ENCODE measurements at places on chromosomes 5 and 9.

DNA sequence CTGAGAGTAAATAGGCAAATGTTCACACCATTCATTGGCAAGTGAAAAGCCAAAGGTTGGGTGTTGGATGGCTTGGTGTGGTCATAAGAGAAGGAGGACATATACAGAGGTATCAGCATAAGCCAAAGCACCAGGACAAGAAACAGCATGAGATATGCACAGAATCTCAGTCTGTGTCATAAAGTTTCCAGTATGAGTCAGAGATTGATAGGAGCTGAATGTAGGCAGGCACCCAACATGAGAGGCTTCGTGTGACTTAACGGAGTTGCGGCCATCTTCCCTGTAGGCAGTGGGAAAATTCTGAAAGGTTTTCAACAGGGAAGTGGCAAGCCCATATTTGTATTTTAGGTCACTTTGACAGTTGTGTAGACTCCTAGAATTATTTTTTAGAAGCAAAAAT lies 54.5 kb downstream of the SNCAIP start:
- DNase-seq: no peak

DNA sequence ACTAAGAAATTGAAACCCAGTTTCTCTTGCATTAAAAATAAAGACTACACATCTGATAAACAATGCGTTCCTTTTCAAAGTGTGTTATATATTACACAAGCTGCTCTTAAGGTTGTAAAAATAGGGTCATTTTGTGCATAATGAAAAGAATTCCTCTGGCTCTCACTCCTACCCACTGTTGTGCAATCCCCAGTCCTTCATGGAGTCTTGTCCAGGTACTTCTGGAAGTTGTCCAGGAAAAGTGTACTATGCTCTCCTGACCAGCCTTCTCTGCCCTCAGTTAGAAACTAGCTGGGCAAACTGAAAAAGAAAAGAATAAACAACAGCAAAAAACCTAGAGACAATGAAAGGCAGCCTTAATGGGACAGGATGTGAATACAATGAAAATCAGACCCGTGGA lies 345.5 kb upstream of the PAPPA start:
- no peak for DNase-seq

DNA sequence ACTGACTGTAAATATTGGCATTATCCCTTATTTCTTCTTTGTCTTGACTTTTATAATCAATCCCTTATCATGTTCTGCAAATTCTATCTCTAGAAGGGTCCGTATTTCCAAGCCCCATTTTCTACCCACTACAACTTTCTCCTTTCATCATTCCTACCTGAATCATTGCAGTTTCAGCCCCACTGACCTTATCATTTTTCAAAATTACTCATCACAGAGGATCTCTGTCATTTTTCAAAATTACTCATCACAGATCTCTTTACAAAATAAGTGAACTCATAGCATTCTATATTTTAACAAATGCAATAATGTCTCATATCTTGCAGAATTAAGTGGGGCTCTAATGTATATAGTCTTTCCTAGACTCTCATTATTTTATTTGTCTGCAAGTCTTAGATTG lies 256.9 kb upstream of the COX7C start:
- DNase-seq: no peak

DNA sequence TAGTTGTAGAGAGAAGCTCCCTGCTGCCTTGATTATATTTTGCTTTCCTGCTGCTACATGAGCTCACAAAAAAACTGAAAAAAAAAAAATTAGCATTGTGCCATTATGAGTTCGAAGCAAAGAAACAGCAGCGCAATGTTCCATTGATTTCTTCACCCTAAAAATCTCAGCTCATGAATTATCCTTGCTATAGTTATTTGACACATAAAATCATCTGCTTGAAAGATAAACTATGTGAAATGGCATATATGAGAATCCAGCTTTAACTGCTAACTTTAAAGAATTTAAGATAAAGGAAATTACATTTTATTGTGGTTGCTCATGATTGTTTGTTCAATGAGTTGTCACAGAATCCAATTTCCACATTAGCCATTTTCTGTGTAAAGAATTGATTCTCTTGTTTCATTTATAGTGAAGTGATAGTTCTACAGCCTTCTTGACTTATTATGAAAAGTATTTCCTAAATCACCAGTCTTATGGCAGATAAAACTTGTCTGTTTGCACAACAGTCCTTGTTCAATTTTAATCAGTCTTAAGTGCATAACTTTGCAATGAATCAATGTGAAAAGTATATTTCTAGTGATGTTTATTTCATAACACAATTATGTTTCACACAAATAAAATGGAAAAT lies 1275.0 kb upstream of the CDH9 start:
- DNase-seq: no peak

GRCh38 chr9:120386390-120387131 lies 193.4 kb downstream of the CDK5RAP2 start:
- peak; percentile 53 for DNase-seq

DNA sequence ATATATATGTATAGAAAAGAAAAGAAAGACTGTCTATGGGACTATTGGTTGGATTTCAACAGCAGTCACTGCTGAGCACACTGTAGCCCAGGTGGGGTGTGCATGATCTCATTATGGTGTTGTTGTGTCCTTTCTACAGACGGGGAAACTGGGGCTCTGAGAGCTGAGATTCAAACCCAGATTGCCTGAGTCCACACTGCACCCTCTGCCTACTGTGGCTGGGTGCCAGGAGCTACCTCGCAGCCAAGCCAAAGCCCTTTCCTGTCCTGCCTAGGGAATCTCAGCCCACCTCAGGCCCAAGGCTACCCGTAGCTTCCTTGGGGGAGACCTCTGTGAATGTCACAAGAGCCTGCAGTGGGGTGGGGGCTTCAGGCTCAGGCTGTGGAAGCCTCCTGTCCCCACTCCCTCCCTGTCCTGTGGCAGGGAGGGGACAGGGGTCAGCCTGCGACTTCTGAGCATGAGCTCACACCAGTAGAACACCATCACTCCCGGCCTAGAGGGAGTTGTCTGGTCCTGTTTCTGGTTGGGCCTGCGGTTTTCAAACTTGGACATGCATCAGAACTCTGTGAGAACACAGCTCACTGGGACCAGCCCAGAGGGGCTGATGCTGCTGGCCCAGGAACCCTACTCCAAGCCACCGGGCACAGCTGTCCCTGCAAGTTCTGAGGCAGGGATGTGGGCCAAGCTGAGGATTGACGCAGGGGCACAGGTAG lies 7.9 kb upstream of the NINJ1 start:
- no peak for DNase-seq

DNA sequence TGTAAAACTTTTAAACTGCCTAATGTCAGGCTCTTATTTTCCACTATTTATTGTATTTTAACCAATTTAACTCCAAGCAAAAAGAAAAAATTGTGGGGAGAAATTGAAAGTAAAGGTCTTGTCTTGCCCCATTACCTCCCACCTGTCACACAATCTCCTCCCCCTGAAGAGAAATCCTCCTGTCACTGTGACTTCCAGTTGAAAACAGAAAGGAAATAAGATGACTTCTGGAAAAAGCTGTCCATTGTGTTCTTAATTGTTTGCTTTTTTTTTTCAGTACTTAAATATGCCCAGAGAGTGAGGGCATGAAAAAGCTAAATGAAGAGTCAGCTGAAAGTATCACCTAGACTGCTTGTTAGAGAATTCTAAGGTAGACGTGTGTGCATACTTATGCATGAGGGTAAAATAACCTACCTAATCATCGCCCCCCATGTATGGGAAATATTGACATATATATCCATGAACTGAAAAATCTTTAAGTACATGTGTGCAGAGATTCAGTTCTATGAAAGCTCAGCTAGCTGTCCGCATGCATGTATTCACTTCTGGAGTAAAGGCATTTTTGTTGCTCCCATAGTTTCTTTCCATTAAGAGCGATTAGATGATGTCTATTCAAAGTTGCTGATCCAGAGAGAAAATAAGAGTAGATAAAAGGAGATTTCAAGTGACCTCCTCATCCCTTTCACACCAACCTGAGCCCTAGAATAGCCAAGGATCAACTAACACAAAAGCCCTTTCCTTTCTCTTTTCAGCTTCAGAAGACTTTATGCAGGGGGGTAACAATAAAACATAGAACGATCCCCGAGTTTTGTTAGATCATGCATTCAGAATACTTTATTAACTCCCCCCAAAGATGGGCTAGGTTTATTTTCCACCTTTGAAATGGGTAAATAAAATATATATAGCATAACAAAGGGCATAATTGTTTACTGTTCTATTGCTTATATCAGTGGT lies 5.3 kb downstream of the NR2F1-AS1 start:
- no peak for DNase-seq

DNA sequence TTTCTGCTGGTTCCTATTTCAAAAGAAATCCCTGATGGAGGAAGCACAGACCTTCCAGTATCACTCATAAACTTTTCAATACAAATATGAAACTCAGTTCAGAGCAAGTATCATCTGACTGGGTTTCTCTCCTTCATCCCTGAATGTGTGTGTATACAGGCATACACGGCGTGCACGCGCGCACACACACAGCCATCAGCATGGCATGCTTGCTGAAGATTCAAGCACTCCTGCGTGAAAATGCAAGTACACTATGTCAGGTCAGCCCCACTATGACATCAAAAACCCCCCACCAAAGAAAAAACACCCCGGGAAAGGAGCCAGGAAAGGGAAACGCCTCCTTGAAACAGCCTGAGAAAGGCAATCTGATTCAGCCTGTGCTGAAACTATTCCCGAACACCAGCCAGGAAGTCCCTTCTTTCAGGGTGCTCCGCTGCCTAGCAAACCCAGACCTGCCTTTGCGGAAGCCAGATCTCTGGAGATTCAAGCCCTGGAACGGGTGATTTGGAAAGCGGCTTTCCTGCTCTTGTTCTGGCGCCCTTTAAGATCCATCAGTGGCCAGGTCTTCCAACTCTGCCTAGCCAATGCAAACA lies 831 bp downstream of the KLHL3 start:
- peak; percentile 55 for DNase-seq

DNA sequence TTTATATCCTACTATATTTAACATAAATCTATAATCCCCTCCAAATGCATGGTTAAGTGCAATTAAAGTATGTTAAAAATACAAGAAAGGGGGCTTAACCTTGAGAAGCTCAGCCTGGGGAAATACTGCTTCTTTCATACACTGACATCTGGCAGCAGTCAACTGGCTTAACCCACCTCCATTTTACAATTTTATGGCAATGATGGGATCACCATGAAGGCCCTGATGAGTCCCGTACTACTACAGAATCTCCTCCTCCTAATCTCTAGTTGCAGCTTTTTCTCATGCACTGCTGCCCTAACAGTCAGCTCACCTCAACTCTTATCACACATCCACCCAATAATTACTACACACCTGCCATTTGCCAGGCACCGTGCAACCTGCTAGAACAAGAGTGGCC lies 40.9 kb downstream of the ZNF608 start:
- DNase-seq: peak; percentile 5

GRCh38 chr9:127846443-127847177 lies 7.8 kb downstream of the ENG start:
- no peak for DNase-seq

DNA sequence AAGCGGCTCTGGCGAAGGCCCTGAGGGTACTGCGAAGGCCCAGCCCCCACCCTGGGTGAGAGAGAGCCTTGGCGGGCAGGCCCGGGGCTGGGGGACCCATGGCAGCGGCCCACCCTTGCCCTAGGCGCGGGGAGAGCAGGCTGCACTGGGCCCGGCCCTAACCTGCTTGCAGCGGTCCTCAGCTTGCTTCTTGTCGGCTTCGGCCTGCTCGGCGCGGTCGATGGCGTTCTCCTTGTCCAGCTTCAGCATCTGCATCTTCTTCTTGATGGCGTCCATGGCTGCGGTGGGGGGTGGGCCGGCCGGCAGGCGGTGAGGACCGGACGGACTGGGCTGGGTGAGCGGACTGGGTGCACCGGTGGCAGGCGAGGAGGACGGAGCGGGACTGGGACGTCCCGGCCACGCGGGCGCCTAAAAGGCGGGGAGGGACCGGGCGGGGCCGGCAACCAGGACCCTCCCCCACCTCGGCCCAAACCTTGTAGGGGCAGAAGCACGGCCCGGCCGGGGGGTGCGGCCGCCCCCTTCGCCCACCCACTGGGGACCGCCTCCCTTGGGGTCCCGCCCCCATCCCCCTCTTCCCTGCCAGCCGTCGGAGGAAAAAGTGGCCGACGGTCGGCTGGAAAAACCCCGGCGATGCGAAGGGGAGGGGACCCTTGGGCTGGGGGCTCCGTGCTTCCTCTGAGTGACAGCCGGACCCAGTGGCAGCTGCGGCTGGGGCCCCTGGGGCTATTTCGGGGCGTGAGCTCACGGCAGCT lies at the start of gene TPM2:
TSS of gene TPM2 (minus strand) at position 384 of the 752 bp plus-strand sequence. CDS start at position 276, 108 bp downstream.
- no peak for DNase-seq

- peak; percentile 1 for DNase-seq
Observed at GRCh38 chr5:124043456-124043855, 531.5 kb downstream of the CSNK1G3 start.

- DNase-seq: no peak
Observed at GRCh38 chr5:55625589-55625909, 86.6 kb downstream of the SLC38A9 start.

- DNase-seq: peak; percentile 35
Observed at GRCh38 chr9:98899408-98900056, 44.2 kb upstream of the COL15A1 start.

GRCh38 chr5:111017731-111018130 lies 53.8 kb upstream of the TSLP start:
- no peak for DNase-seq

GRCh38 chr9:113254991-113255390 lies 20.4 kb downstream of the CDC26 start:
- no peak for DNase-seq

DNA sequence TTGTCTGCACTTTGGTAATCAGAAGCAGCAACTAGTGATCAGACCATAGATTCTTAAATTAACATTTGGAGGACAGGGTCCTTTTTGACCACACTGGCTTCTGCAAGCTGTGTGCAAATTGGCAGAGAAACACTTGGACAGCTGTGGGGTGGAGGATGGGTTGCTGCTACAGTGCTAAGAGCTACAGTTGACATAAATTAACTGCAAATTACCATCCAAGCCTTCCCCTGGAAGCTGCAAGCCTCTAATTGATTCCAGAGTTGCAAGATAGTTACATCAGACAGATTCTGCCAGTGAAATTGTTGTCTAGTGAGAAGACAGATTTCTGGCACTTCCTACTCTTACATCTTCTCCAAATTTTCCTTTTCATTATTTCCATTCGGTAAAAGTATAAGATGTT lies 517.7 kb downstream of the DIRAS2 start:
- peak; percentile 35 for DNase-seq

DNA sequence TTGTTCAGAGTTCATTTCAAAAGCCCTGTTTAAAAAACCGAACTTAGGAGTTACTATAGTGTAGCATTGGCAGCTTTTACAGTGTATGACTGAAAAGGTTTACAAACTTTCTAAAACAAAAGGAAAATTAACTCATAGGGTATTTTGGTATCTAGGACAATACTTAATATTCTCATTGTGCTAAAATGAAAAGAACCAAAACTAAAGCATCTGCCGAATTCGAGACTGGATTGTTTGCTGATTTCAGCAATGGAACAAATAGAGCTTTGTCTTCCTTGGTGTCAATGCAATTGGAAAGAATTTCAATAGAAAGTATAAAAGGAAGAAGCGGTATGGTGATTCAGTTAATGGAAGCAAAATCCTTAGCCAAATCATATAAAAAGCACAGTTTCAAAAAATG lies 254.1 kb downstream of the SLF1 start:
- DNase-seq: no peak

GRCh38 chr5:128406803-128407202 lies 131.2 kb downstream of the FBN2 start:
- no peak for DNase-seq
